ENCODE measurements at places on chromosomes 6 and 20.

GRCh38 chr6:29597184-29597583, 12.3 kb downstream of the OR2H2 start:
- no peak for DNase-seq

GRCh38 chr6:1613688-1614447, 4.2 kb downstream of the FOXC1 start:
- DNase-seq = no peak

- DNase-seq = no peak
These were observed 136.7 kb downstream of the HFE start for GRCh38 chr6:26223650-26224546.

DNA sequence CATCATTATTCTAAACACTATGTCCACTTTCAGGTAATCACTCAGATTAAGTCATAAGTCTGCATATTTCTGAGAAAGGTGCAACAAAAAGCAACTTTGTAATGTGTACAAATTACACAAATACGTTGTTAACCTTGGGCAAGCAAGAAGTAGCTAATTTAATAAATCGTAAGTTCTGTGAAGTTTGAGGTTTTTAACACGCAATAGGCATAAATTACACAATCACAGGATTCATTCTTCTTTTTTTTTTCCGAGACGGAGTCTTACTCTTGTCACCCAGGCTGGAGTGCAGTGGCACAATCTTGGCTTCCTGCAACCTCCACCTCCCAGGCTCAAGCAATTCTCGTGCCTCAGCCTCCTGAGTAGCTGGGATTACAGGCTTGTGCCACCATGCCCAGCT, 57.2 kb upstream of the F13A1 start:
- DNase-seq = no peak

DNA sequence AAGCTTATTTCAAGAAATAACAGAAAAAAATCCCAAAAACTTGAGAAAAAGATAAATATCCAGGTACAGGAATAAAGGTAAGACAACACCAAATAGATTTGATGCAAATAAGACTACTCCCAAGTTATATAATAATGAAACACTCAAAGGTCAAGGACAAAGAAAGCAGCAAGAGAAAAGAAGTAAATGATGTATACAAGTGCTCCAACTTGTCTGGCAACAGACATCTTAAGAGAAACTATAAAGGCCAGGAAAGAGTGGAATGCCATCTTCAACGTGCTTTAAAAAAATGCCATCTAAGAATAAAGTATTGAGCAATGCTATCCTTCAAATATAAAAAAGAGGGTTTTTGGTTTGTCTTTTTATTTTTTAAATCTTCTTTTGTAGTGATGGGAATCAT, 54.2 kb downstream of the REV3L start:
- no peak for DNase-seq

DNA sequence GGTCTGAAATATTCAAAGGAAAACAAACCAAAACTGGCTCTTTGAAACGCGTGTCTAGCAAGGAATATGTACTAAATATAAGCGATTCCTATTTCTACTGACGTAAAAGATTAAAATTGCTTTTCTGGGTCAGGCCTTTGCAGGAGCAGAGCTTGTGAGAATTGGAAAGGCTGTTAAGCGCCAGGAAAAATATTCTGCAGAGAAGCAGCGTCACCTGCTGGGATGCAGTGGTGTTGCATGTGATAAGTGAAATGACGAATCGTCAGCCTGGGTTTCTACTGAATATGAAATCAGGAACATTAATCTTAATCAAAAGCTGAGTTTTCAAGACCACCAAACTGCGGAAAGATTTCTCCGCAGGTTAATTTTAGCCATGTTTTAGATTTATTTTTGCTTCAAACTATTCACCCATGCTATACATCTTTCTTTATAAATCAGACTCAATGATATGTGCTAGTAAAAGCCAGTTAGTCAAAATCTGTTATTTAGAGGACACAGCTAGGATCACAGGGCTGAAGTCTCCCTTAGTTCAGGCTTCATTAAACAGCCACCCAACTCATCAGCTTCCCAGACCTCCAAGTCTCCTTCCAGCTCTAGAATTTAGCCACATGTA, 67.4 kb downstream of the ALDH8A1 start:
- DNase-seq = no peak

- no peak for DNase-seq
These were observed 231.6 kb downstream of the HTR1B start for GRCh38 chr6:77231438-77232305.

- no peak for DNase-seq
These were observed 45.4 kb upstream of the AIG1 start for GRCh38 chr6:143015300-143015706.

GRCh38 chr20:61510778-61511330, 258.8 kb downstream of the CDH4 start:
- no peak for DNase-seq

GRCh38 chr6:34513646-34514045, 42.5 kb downstream of the SPDEF start:
- DNase-seq = no peak

DNA sequence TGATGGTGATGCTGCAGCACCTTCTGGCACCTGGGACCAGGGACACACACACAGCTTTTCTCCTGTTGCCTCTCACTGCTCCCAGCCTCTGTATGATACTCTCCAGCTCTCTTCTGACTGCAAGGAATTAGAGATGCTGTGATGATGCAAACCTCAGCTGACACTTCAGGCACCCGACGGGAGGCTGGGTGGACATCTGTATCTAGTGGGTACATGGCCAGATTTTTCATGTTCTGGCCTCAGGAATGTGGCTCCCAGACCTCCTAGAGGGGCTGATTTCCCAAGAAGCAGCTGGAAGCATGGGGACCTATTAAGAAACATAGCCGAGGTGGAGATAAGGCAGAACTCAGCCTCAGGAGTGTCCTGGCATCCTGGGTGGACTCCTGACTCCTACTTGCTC, 6.8 kb upstream of the EPB41L1 start:
- no peak for DNase-seq

- no peak for DNase-seq
These were observed 158.2 kb upstream of the PRND start for GRCh38 chr20:4563534-4563933.

GRCh38 chr6:126188279-126188909, 151.5 kb upstream of the CENPW start:
- DNase-seq = no peak

GRCh38 chr20:61092251-61092650, 159.8 kb upstream of the CDH4 start:
- DNase-seq = no peak

GRCh38 chr20:51860111-51860882, 58.0 kb upstream of the SALL4 start:
- no peak for DNase-seq

DNA sequence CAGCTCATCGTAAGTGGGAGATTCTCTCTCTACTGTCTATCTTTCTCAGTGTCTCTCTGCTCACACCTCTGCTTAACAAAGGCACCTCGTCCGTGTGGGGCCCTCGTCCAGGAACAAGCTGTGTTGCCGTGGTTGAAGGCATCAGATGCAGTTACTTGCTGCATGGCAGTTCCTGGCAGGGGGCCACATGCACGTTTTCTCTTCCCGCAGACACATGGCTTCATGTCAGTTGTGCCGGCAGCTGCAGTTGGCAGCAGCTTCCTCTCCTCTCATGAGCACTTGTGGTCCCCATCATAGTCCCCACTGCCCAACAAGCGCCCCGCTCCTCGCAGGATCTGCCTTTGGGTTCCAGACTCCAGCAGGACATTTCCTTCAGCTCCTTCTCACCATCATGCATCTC, 7.1 kb upstream of the AFDN start:
- no peak for DNase-seq

- no peak for DNase-seq
These were observed 31.4 kb downstream of the PTK7 start for GRCh38 chr6:43107344-43108062.

DNA sequence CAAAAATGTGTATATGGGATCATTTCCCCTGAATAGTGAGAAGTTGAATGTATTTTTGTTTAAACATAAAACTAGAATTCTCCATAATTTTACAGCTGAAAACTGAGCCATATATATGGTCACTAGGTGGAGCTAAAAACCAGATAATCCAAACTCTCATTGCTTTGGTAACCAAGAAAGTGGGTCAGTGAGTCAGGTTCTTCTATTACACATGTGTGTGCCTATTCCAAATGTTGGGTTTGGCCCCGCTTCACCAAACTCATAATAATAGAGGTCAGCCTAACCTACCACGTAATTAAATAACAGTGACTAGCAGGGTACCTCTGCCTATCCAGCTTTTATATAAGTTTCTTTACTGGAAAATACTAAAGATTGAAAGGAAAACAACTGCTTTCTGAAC, 19.3 kb upstream of the RNGTT start:
- no peak for DNase-seq

DNA sequence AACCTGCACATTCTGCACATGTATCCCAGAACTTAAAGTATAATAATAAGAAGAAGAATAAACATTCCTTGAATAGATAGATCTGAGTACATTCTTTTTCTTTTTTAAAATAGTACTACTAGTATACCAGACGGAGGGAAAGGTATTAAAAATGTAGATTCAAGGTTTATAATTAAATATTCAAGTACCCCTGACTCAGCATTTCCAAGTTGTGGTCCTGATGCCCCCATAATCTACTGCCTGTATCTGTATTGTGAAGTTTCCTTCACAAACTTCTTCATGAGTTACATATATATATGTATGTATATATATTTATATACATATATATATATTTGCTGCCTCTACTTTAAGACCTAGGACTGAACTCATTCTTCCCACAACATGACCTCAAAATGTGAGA, 14.0 kb downstream of the FRK start:
- DNase-seq = no peak

DNA sequence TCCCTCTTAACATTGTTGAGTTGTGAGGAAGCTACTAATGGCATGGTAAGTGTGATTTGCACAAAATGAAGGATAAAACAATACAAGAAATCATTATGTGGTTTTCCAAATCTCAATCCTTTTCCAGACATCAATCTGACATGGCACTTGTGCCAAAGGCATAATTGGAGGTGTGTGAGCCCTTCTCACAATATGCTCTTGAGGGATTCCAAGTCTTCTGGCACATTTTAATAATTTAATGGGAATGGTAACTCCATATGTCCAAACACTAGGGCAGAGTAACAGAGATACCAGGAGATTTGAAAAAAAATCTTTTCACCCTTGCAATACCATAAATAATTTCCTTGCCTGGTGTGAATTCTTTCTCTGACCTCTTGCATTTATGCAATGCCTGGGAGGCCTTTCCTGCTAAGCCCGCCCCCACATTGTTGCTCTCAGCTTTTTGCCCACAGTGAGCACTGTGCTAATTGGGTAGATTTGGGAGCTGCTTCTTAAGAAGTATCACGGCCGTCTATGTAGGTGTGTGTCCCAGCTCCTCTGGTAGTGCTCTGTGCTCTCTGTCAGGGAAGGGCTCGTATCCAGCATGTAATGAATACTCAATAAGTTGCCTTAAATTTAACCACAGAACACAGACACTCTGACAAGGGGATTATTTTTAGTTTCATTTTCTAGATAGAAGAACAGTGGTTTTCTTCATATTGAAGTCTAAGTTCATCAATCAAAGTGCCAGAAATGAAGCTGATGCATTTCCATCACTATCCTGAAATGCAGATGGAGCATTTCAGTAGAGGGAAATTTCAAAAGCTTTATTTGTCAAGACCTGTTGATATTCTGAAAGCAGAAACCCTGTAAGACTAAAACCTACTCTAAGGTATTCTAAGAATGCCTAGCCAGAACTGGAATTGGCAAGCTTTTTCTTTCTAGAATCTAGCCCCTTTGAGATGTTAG, 54.4 kb upstream of the CEP85L start:
- no peak for DNase-seq

DNA sequence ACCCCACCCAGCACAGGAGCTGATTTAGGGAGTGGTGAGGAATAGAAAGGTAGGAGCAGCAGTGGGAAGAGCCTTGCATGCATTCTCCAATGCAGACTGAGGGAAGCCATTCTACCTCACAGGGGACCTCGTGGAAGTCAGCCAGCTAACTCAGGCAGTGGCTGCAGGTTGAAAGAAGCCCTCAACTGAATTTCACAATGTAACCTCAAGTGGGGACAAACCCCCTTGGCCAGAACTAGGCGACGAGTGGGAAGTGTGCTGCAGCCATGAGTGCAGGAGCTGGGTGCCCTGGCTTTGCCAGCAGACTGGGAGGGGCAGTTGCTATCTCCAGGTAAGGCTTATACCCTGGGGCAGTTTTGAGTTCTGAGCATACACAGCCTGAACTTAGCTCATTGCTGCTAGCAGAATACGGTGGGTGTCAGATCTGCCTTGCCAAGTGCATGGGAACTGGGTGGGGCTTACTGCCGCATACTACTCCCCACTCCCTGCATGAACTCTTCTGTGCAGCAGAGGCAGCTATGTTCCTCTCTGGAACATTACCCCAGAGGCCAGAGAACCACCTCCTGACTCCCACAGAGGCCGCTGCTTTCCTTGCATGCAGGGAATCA, 126.5 kb downstream of the CDK19 start:
- no peak for DNase-seq

DNA sequence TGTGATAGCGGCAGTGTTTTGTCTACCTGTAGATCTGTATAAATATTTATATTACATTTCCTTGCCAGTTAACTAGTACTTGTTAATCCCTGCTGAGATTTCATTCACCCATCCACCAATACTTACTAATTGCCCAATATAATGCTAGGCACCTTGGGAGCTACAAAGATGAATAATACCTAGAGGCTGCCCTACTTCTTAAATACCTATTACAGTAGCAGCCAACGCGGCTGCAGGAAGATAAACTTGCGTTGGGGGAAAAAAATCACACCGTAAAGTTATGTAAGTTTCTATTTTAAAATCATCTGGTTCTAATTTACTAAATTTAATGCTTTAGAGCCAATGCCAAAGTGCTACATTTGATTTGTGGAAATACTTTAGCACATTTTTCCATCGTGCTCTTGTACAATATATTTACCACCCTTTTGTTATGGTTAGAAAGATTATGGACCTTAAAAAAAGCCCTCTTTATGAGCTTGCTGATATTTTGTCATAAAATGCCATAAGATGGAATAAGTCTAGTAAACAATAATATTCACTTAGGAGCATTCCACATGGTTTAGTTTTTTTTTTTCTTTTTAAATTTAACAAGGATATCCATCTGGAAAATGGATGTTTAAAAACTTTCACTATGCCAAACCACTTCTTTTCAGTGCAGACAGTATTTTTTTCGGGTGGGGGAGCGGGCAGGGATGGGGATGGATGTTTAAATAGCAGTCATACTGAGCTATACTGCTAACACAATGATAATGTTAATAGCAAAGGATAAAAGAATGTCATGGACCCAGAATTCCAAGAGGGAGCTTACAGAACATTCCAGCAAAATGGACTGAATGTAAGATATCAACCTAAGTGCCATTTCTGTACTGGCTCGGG, 13.2 kb upstream of the NEDD9 start:
- DNase-seq = no peak

DNA sequence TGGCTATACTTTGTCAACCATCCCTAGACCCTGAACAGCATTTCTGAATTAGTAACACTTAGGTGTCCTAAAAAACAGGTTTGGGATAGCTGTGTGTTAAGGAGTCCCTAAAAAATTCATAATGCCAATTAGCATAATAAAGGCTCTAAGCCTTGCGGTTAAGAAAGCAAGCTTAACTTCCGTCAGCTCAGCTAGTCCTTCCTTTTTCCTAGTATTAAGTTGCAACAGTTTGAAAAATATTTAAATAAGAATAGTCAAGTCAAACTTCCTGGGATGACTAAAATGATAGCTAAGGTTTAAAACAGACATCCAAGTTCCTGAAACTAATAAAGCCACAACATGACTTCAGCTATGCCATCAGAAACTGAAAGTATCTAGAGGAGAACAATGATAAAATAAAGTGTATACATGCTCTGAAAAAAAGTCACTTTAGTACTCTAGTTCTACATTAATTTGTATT, 3.5 kb downstream of the AKIRIN2 start:
- DNase-seq = no peak

GRCh38 chr6:128284128-128284527, 236.3 kb downstream of the PTPRK start:
- DNase-seq = no peak

Measured in coronary artery (tissue), 2 donors.